ENCODE measurements at places on chromosomes 4 and X. TPM values are rescaled to one million over a fixed set of nuclear protein-coding genes. Genes with fewer than 3 reads are reported as not detected.

DNA sequence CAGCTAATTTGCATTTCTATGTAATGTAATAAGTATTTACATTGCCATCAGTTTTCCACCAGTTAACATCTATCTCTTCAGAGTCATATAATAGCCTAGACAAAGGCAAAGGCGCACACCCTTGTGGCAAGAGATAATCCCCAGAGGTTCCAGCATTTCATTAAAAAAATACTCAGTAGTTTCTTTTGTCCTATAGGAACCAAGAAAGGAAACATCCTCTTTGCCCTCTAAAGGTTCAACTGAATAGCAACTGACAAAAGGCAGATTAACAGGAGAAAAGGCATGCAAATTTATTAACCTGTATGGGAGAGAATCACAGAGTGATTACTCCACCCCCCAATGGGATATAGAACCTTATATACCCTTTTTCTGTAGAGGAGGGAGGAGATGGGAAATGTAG lies 48.4 kb downstream of the MAGEB17 start:
- no peak for DNase-seq

Gene F8
- 5.1 TPM for polyA plus RNA-seq

Gene HGFAC
- polyA plus RNA-seq = 1.3 TPM

GRCh38 chr4:13302876-13303275 lies 181.3 kb downstream of the RAB28 start:
- DNase-seq = no peak

GRCh38 chr4:42268824-42269223 lies 116.4 kb upstream of the BEND4 start:
- no peak for DNase-seq
